ENCODE measurements at places on chromosomes 7 and 10.
A peak's percentile ranks its signal among the peaks of the same experiment; 100 is the strongest.

DNA sequence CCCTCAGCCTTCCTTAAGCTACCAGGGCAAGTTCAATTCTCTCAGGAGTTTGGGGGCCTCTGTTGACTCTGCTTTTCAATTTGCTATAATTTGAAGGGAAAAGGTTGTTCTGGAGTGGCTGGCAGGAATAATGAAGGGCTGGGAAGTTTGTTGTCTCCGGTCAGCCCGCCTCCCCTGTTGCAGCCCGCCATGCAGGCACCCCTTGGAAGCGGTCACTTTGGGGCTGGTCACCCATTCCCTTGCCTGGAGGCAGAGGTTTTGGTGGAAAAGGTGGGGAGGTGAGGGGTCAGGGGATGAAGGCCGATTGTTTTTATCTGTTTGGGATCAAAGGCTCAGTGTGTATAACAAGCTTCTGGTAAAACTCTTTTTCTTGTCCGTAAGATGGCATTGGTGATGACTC is 79.1 kb downstream of the GRK5 start:
- no peak for DNase-seq

DNA sequence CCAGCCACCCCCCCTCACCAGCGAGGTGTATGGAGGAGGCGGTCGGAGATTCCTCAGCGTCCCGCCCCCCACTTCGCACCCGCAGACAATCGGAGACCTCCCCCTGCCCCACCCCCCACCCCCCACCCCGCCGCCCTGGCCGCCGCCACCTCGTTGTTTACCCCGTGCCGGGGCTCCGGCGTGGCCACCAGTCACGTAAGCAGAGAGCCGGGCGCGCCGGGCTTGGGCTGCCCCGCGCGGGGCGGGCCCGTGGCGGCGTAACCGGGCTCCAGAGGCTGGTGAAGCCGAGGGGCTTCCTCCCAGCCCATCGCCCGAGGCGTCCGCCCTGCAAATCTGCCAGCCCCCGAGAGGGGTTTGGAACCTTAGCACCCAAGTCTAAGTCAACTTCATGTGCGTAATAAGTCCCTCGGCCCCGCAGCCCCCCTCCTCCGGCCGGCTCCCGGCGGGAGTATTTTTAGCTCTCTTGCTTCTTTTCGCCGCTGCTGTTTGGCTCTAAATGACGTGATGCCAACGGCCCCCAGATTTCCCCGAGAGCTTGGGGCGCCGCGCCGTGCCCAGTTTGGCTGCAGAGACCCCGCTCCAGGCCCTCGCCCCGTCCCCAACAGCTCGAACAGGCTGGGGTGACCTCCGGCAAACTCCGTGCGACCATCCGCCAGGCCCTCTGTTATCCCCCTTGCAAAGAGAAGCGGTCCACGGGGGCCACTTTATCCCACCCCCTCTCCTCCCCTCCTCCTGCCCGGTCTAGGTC is 2.7 kb downstream of the MXI1 start:
- DNase-seq = no peak

GRCh38 chr7:152312316-152312715 is 123.5 kb downstream of the KMT2C start:
- DNase-seq = peak; percentile 45

DNA sequence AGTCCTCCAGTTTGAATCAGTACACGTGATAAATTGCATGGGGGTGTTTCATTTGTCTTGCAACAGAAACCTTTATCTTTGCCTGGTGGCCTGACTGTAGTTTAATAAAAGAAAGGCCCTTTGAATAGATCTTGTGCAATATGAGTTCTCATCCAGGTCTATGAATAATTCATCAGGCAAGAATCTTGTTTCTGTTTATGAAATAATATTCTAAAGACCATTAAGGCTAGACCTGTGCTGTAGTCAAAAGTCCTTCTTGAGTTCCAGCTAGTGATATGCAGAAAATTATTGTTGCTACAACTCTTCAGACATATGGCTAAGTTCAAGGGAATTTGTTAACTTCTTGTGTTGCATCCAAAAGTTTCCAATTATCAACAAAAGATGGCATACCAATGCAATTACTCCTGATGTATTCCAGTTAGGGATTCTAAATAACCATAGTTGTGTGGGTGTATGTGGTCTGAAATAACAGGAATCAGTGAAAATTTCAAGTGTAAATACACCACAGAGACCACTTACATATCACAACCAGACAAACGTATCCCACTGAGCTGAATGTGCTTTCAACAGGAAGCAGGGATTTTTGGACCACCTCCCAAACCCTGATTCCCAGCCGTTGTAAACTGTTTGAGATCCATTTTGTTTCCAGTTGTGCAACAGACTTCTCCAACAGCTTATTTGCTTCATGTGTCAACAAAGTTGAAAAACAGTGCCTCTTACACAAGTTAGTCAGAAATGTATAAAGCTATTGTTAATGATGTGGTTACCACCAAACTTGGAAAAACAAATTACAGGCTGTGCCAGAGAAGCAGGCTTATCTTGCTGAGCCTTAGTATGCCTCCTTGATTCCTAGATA is 54.7 kb upstream of the BICC1 start:
- no peak for DNase-seq

GRCh38 chr7:158910254-158911053 is 54.1 kb downstream of the DYNC2I1 start:
- DNase-seq = no peak

DNA sequence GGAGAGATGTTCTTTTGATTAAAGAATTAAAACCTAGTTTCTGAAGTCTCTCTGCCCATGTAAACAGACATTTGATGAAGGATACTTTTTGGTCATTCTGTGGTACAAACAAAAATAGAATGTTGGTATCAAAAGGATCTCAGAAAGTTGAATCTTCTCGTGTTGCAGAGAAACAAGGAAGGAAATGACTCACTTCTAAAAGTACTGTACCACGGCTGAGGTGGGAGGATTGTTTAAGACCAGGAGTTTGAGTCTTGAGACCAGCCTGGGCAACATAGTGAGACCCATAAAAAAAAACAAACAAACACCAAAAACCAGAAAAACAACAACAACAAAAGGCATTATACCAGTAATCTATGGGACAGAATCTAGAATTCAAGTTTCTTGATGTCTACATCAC is 69.7 kb downstream of the PRSS58 start:
- DNase-seq = no peak

DNA sequence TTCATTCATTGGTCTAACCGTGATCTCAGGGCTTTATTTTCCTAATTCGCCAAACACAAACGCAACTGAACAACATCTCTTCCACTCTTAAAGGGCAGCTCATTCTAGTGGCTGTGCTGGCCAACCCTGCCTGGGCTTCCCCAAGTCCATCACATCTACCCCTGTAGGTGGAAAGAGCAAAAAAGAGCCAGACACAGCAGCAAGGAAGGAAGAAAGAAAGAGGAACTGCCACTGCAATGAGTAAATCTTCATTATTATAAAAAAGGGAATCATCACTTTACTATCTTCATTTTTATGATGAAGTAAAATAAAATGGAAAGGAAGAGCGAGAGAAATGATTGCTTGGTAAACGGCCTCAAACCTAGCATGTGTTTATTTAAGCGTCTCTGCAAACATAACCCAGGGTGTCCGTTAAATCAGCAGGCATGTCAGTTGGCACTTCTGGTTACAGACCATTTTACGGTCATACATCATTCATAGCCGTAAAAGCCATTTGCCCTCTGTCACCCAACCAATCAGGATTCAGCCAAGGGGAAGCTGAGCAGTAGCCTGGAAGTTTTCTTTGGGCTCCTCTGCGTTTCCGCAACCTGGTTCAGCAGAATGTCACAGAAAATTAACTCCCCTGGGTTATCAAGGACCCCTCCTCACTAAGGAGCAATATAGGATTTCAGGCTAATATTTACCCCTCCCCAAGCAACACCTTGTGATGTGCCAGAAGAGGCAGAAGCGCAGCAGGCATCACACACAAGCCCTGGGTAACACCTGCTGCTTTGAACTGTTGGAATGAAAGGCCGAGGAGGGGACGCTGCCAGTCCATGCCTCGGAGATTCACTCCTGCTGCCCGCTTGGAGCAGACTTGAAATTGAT is 234.0 kb downstream of the SNX10 start:
- DNase-seq = no peak

DNA sequence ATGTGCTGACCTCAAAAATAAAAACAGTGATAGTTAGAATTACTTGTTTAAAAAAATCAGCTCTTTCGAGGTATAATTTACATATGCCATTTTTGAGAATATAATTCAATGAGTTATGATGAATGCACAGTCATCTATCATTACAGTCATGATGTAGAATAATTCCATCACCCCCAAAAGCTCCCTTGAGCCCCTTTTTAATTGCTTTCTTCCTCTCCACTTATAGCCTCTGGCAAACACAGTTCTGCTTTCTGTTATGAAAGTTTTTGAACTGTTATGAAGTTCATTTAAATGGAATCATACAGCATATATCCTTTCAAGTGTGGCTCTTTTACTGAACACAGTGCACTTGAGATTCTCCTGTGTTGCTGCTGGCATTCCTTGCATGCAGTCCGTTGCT is 41.4 kb downstream of the PRTFDC1 start:
- no peak for DNase-seq

GRCh38 chr10:90289037-90289436 is 568.8 kb downstream of the HTR7 start:
- no peak for DNase-seq

- peak; percentile 11 for DNase-seq
These were observed 7.5 kb upstream of the DNAJC1 start for GRCh38 chr10:22010973-22011408.

DNA sequence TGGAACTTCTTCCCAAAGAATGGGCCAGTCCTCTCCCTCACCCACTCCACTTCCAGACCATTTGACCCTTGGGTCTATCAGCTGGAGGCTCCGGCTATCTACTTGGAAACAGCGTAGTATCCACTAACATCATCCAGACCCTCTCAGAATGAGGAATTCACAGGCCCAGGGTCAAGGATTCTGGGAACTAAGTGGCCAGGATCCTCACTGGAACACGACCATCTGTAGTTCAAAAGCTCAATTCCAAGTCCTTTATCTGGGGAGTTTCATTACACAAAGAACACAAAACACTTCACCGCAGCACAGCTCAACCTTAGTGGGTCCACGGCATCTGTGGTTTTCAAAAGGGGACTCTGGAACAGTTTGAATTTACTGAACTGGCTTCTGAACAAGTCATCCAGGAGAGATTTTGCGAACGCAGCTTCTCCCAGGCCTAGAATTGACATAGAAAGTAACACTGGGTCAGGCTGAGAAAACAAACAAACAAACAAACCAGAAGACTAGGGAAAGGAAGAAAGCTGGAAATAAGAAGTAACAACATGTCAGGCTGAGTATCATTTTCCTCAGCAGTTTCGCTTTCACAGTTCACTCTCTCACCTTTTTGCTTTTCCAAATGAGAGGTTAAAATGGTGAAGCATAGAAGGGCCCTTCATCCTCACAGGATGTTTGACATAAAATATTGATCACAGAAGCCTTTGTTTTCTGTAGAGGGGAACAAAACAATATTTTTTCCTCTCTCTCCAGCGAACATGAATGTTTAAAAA is 57.6 kb upstream of the USP6NL start:
- no peak for DNase-seq

DNA sequence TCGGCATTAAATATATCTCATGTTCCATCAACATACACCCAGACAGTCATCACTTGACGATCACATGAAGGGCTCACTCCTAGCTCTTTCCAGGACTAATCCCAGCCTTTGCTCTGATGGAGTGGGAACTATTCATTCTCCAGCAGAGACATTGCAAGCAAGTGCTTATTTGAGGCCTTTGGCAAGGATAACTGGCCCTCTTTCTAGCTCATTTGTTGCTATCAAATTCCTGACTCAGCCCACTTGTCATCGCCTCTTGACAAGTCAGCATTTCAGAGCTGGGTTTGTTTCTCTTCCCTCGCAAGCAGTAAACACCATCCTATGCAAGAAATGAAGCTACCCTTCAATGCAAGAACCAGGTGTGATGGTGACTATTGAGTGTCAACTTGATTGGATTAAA is 1165.7 kb upstream of the AUTS2 start:
- no peak for DNase-seq

GRCh38 chr7:65980478-65981250 is 1.3 kb downstream of the GUSB start:
- DNase-seq = no peak

- no peak for DNase-seq
These were observed 74.3 kb downstream of the PLXNA4 start for GRCh38 chr7:132501956-132502355.

DNA sequence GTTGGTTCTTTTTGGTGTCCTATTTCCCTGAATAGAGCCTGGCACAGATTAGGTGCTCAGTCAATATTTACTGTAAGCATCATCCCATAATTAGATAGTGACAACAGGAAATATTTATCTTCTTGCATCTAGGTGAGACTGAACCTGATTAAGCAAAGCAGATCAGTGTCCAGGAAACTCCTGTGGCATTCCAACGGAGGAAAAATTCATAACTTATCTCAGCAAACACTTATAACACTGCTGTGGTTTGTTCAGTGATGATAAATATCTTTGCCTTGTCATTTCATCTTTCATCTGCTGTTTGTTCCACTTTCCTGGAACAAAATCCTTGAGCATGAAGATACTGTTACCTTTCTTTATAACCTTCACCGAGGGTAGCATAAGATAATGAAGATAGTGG is 1160.3 kb upstream of the AUTS2 start:
- DNase-seq = no peak

DNA sequence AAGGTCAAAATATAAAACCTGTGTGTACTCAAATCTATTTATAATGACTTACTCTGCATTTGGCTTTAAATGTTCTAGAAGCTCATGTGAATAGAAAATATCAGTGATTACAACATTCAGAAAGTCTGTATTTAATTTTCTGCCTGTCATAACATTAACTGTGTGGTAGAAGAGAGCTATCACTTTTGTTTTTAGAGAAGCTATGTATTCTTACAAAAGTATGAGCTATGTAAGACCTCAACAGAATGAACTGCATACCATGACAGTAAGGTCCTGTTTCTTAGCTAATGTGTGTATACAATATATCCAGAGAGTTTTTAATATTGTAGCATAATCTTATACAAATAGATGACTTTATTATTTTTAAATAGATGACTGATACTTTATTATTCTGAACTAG is 61.5 kb downstream of the PTN start:
- no peak for DNase-seq

GRCh38 chr10:63899673-63900300 is 378.6 kb downstream of the REEP3 start:
- no peak for DNase-seq

- DNase-seq = no peak
These were observed 127.5 kb downstream of the CRPPA start for GRCh38 chr7:16293669-16294425.

GRCh38 chr7:133081119-133081598 is 731 bp downstream of the CHCHD3 start:
- no peak for DNase-seq

DNA sequence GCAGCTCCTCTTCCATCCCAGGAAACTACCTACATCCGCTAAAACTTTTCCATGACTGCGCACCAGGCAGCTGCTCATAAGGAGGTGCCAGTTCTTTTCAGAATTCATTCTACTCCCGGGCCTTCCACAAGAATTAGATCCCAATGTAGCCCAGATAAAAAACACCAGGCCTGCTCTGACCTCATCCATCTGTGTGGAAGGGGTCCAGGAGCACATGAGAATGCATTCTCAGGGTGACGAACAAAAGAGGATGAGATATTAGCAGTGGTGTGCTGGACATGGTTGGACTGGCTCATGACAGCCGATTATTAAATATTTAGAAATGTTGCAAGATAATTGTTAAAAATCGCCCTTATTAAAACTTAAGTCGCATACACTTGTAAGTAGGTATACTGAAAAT is 43.2 kb upstream of the STEAP1B start:
- DNase-seq = no peak

Measured in NCI-H1694 (cell line).